ENCODE measurements at places on chromosomes 1 and 21. TPM values are rescaled to one million over a fixed set of nuclear protein-coding genes. Genes with fewer than 3 reads are reported as not detected.
A peak's percentile ranks its signal among the peaks of the same experiment; 100 is the strongest.

The SH2D2A gene
- total RNA-seq: 3.3 TPM

The FALEC gene
- total RNA-seq: not detected

The EXO1 gene
- not detected for total RNA-seq

The PPP1R8 gene
- 36.5 TPM for total RNA-seq

The LHX4 gene
- not detected for total RNA-seq

The OR4F16 gene
- total RNA-seq: not detected

The SGIP1 gene
- total RNA-seq: 14.1 TPM

DNA sequence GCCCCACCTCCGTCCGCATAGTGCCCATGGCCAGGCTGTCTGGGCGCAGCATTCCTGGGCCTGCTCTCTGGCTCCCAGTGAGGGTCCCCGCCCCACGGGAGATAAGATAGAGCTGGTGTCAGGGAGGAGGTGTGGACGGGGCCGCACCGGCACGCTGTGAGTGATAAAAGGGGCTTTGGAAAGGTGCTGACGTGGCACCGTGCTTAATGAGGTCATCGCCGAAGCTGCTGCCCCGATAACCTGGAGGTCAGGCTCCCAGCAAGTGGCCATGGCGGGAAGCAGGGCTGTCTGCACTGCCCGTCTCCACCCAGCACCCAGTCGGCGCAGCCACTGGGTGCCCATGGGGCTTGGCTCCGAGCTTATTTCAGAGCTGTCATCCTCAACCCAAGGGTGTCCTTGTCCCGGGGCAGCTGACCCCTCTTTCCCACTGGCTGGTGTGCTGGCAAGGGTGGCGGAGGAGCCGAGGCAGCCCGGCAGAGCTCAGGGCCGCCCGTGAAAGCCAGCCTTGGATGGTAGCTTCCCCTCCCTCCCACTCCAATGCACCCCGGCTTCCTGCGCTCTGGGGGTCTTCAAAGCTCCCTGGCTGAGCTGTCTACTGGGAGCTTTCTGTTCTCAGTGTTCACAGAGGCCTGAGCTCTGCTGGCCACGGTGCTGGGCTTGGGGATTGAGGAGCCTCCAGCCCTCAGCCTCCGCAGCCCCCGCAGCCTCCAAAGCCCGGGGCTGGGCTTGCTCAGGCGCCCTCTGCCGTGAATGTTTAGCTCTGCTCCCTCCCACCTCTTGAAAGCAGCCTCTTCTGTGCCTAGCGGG lies 105.1 kb upstream of the ARHGEF16 start:
- no peaks in the 10 kb centered on the region for H3K36me3 ChIP-seq
- peaks cover 4% of the 10 kb centered on the region for H3K27me3 ChIP-seq
- no peak for DNase-seq
- H3K4me3 ChIP-seq: no peak overlapping the region
- H3K27ac ChIP-seq: peak overlapping the region; percentile 95

DNA sequence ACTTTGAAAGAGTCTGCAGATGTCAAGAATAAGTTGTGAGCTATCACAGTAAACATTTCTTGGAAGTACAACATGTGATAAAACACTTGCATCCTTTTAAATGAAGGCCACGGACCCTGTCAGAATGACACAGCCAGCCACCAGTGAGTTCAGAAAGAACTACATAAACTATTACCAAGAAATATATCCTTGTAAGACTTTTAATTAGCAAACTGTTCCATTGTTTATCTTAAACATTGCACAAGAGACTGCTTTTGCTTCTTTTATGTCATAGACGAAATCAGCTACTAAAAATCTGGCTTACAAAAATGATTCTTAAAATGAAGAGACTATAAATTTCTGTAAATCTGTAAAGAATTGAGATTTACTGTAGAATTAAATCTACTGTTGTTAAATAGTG lies 17.9 kb downstream of the LRRC7 start:
- no peaks in the 10 kb centered on the region for H3K36me3 ChIP-seq
- H3K27me3 ChIP-seq: no peaks in the 10 kb centered on the region
- no peak for DNase-seq
- H3K4me3 ChIP-seq: no peak overlapping the region

- peak within 1 kb of the TSS; percentile 93 for H3K27ac ChIP-seq
- peak within 1 kb of the TSS; percentile 58 for H3K4me3 ChIP-seq
- H3K36me3 ChIP-seq: no peaks in the 10 kb centered on the region
These were observed at the start of gene MAST2 for GRCh38 chr1:45803299-45803780. Gene MAST2 (plus strand): TSS chr1:45803612. CDS start chr1:45803896, 284 bp downstream.

DNA sequence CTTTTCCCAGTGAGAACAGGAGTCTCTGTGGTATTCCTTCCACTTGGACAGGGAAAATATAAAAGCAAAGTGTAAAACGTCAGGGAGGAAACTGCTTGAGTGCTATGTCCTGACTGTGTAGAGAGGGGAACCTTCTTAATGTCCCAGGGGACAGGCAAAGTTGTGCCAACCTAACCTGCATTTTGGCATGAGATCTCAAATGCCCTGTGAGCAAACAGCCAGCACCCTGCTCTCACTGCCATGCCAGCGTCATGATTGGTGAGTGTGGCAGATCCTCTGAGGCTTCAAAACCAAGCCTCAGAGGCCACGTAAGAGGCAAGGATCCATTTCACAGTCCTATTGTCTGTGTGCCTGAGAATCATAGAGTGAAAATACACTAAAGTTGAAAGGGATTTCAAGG lies 49.7 kb upstream of the RAP1A start:
- H3K4me3 ChIP-seq: no peak overlapping the region
- peaks cover 36% of the 10 kb centered on the region for H3K4me1 ChIP-seq
- no peak for DNase-seq
- peak overlapping the region; percentile 36 for H3K27ac ChIP-seq
- H3K36me3 ChIP-seq: no peaks in the 10 kb centered on the region

DNA sequence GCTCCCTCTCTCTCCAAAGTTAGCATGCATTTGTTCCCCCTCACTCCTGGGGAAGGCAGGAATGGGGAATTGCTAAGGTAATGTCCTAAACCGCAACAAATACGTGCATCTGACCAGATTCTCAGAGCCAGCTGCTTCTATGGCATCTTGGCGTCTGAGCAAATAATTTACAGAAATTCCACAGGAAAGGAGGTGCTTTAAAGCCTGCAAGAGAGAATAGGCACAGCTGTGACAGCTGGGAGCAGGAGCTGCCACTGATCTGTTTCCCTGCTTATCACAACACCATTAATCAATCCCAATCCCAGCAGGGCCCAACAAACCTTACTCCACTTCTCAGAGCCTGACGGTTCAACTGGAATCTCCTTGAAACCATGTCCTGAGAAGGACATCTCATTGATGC lies 83.5 kb upstream of the ZNF281 start:
- no peak for DNase-seq
- no peaks in the 10 kb centered on the region for H3K27me3 ChIP-seq
- no peaks in the 10 kb centered on the region for H3K4me1 ChIP-seq
- no peak overlapping the region for H3K4me3 ChIP-seq

- no peaks in the 10 kb centered on the region for H3K27me3 ChIP-seq
- H3K4me3 ChIP-seq: no peak overlapping the region
- peak; percentile 74 for DNase-seq
- H3K36me3 ChIP-seq: no peaks in the 10 kb centered on the region
These were observed 26.8 kb downstream of the IFI44 start for GRCh38 chr1:78676347-78676982.

GRCh38 chr1:38804062-38804886 lies 55.3 kb downstream of the RRAGC start:
- H3K36me3 ChIP-seq: no peaks in the 10 kb centered on the region
- H3K27me3 ChIP-seq: peaks cover 35% of the 10 kb centered on the region
- H3K27ac ChIP-seq: no peak overlapping the region
- peak overlapping the region; percentile 36 for H3K4me3 ChIP-seq

DNA sequence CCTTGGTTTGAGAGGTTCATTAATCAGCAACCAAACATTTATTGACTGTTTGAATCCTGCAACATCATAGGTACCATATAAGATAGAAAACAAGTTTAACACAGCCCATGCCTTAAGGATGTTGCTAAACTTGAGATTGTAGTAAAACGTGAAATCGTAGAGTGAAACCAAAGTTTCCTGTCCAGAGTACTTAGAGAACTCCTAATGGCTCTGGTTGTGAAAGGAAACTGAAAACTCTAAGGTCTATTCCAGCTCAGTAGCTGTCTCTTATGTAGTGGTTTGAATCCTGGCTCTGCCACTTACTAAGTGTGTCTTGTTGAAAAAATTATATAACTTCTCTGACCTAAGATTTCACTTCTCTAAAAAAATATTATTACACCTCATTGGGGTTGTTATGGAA lies 310.9 kb downstream of the NTNG1 start:
- DNase-seq: no peak
- no peaks in the 10 kb centered on the region for H3K27me3 ChIP-seq
- H3K4me1 ChIP-seq: no peaks in the 10 kb centered on the region
- no peak overlapping the region for H3K27ac ChIP-seq
- no peaks in the 10 kb centered on the region for H3K36me3 ChIP-seq

- no peaks in the 10 kb centered on the region for H3K36me3 ChIP-seq
- H3K27ac ChIP-seq: no peak overlapping the region
These were observed 205.7 kb upstream of the RRP15 start for GRCh38 chr1:218079347-218079746.

- H3K27ac ChIP-seq: no peak overlapping the region
- H3K27me3 ChIP-seq: no peaks in the 10 kb centered on the region
- no peaks in the 10 kb centered on the region for H3K36me3 ChIP-seq
- no peak for DNase-seq
- H3K4me3 ChIP-seq: no peak overlapping the region
These were observed 366.9 kb downstream of the DPYD start for GRCh38 chr1:97553971-97554370.

DNA sequence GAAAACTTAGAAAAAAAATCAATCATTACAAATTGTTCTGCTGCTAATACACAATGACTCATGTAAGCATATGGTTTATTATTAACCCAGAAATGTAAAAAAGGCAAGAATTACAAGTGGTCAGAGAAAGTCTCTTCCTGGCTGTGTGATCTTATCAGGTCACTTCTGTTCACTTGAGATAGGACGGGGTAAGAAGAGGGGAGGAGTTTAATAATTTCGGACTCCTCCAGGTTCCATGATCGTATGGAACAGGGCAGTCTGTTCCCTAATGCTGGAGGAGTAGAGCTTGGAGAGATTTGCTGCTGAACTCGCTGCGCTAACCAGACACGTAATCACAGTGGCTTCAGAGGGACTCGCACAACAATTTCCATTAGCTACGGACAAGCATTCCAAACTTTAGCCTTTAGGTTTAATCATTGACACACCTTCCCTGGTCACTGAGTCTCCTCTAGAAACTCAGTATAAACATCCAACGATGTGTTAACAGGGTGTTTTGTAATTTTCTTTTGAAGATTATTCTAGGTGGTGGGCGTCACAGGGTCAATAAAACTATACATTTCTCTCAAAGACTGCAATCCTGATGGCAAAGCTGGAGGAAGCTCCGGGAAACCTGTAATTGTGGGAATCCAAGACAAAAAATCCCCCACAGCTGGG lies 1.3 kb downstream of the CRYZ start:
- no peaks in the 10 kb centered on the region for H3K36me3 ChIP-seq
- peaks cover 61% of the 10 kb centered on the region for H3K4me1 ChIP-seq
- no peaks in the 10 kb centered on the region for H3K27me3 ChIP-seq
- H3K27ac ChIP-seq: no peak overlapping the region
- DNase-seq: no peak
- H3K4me3 ChIP-seq: peak overlapping the region; percentile 64

DNA sequence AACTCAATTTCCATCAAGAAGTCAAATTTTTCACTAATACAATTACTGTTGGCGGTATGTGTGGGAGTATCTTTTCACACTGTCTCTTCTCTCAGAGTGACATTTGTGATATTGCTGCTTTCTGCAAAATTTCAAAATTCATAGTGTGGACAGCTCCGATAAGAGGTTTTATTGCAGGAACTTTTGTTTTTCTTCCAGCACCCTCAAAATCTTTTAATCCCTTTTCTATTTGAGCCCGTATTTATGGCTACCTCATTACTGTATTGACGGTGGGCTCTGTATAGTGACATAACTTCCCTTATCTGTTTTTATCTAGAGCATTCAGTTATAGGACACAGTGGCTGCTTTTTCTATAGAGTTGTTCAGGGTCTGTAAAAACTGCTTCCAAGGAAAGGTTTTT lies 794.4 kb upstream of the TMPRSS15 start:
- no peak overlapping the region for H3K4me3 ChIP-seq
- DNase-seq: no peak
- no peaks in the 10 kb centered on the region for H3K4me1 ChIP-seq
- H3K27ac ChIP-seq: no peak overlapping the region
- no peaks in the 10 kb centered on the region for H3K27me3 ChIP-seq

DNA sequence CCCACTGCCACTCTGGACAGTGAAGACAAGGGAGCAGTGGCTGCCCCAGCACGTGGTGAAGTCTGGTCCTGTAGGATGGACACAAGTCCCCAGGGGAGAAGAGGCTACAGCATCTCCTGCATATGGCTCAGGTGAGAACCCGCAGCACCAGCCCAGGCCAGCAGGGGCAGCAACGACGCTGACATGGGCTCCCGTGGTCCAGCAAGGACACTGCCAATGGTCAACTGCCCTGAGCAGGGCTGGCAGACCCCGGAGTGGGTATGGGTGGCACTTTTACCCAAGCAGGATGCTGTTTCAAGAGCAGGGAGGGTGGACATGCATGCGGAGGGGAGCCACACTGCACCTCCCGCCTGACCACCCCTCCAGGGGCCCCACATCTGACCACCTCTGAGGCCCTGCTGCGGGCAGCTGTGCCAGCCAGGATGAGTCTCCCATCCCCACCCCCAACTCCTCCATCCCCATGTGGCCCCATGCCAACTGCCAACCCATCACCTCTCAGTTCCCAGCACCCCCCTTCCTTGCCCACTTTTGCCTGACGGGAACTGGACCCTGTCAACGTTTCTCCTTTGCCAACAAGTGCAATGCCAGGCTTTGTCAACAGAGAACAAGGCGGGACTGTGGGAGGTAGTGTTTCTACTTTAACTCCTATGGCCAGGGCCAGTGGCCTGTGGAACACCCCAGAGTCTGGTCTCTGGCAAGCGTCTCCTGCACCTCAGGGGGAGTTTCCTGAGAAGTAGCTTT lies 8.6 kb downstream of the MORN1 start:
- H3K4me3 ChIP-seq: no peak overlapping the region
- peak; percentile 67 for DNase-seq
- no peak overlapping the region for H3K27ac ChIP-seq
- no peaks in the 10 kb centered on the region for H3K27me3 ChIP-seq
- H3K36me3 ChIP-seq: no peaks in the 10 kb centered on the region

DNA sequence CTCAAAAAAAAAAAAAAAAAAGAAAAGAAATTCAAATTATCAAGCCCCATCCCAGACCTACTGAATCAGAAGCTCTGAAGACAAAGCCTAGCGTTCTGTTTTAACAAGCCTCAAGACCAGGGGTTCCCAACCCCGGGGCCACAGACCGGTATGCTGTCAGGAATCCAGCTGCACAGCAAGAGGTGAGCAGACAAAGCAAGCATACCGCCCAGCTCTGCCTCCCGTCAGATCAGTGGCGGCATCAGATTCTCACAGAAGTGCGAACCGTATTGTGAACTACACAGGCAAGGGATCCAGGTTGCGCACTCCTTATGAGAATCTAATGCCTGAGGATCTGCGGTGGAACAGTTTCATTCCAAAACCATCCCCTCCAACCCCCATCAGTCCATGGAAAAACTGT lies 57.8 kb upstream of the RASAL2 start:
- DNase-seq: no peak
- no peaks in the 10 kb centered on the region for H3K36me3 ChIP-seq
- H3K27ac ChIP-seq: no peak overlapping the region
- H3K4me1 ChIP-seq: peaks cover 9% of the 10 kb centered on the region
- no peak overlapping the region for H3K4me3 ChIP-seq
- no peaks in the 10 kb centered on the region for H3K27me3 ChIP-seq
